Fibroblast of skin of scalp (primary cell): ENCODE measurements at places on chromosomes 2 and 18.
A peak's percentile ranks its signal among the peaks of the same experiment; 100 is the strongest.

GRCh38 chr2:167960089-167960747, 287.2 kb downstream of the STK39 start:
- no peak for DNase-seq

DNA sequence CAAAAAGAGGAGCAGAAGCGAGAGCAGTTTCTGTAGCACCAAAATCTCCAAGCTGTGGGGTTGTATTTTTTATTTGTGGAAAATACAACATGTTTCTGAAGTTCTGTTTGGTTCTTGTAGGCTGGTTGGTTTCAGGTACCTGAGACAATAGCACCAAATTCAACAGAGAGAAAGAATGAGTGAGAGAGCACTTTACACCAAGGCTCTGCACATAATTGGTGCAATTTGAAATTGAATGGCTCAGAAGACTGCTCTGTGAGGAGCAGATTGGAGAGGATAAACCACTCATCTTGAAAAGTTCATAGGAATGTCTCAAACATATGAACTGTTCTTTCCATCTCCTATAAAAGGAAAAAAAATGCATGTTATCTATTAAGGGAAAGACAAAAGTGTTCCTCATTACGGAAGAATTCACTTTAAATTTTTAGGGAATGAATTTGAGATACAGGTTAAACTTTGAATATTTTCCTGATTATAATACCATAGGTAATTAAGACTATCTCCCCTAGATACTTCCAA, 175.1 kb downstream of the ATAD2B start:
- peak; percentile 34 for DNase-seq

DNA sequence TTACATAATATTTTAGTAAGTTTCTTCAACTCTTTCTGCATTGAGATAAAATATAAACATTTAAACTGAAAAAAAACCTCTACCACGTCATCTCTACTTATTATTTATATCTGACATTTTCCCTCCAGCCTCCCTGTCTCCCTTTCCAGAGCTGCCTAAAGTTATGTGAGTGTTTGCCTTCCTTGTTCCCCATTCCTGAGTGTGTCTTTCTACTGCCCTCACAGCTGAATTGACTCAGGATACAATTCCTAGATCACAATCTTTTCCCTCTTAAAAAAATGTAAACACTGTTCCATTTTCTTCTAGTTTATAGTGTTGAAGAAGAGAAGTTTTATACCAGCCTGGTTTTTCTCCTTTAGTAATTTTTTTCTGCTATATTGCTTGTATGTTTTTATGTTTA, 5.3 kb downstream of the TRPM8 start:
- no peak for DNase-seq

GRCh38 chr2:223416815-223417610, 185.1 kb downstream of the SCG2 start:
- DNase-seq, result no peak

- peak; percentile 73 for DNase-seq
Observed at GRCh38 chr2:42974721-42975717, 182.6 kb upstream of the HAAO start.

- DNase-seq, result peak; percentile 71
Observed at GRCh38 chr2:101883860-101884259, 107.9 kb upstream of the IL1R2 start.

GRCh38 chr2:27216416-27217137, 592 bp upstream of the CAD start:
- no peak for DNase-seq

DNA sequence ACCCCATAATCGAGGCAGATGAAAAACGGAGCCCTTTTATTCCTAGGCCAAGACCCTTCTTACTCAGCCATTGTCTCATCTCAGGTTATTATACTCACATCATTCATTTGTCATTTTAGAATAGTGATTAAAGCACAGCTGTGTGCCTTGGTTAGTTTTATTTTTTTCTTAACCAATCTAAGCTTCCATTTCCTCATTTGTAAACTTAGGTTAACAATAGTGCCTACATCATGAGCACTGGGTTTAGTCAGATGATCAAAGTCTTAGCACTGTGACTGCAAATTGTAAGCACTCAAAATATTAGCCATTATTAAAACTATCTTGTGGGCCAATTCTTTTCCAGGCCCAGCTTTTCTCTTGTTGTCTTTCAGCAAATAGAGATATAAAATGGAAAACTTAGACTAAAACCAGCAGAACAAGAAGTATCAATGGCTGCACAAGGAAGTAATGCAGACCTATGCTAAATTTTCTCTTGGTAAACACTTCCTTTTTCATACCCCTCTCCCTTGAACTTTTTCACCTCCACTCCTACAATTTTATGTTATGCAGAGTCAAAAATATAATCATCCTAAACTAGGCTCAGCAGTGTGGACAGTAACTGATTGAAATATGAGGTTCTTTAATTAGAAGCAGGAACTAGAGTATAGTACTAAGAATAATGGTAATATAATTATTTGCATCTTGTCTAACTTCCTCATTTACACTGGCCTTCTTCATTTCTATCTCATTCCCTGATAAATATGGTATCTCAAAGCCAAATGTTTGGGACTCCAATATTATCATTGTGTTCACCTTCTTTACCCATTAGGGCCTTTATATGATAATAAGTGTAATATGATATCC, 21.5 kb upstream of the GALNT3 start:
- DNase-seq, result no peak

DNA sequence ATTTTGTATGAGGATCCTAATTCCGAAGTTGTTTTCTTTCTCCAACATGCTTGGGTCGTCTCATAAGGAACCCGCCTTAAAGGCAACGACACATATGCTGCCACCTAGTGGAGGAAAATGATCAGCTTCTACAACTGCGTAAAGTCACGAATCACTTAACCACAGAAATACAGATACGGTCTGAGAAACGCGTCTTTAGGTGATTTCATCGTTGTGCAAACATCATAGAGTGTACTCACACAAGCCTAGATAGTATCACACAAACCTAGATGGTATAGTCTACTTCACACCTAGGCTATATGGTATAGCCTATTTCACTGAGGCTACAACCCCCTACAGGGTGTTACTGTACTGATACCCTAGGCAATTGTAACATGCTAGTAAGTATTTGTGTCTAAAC, 13.1 kb downstream of the GNLY start:
- DNase-seq, result peak; percentile 82

GRCh38 chr2:113228991-113229716, 49.6 kb downstream of the PAX8 start:
- DNase-seq, result no peak
